ENCODE measurements at places on chromosomes 12 and 14.

DNA sequence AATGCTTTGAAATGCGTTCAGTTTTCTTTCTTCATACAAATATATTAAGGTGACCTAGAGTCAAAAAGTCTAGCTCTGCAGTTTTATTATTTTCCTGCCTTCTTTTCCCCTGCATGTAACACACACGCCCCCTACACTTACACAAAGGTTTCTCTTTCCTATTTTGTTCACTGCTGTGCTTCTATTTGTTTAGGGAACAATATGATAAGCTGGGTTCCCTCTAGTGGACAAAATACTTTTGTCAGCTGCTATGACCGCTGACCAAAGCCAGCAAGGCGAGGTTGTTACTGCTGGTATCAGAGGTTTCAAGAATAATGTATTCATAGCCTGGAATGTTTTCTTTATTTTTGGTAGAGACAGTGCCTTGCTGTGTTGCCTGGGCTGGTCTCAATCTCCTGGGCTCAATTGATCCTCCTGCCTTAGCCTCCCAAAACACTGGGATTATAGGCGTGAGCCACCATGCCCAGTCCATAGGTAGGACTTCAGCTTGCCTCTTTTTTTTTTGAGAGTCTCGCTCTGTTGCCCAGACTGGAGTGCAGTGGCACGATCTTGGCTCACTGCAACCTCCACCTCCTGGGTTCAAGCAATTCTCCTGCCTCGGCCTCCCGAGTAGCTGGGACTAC, 33.4 kb downstream of the FNTB start:
- peak; percentile 36 for DNase-seq

- peak; percentile 97 for DNase-seq
These were observed 69.9 kb downstream of the RAD52 start for GRCh38 chr12:879641-880040.

DNA sequence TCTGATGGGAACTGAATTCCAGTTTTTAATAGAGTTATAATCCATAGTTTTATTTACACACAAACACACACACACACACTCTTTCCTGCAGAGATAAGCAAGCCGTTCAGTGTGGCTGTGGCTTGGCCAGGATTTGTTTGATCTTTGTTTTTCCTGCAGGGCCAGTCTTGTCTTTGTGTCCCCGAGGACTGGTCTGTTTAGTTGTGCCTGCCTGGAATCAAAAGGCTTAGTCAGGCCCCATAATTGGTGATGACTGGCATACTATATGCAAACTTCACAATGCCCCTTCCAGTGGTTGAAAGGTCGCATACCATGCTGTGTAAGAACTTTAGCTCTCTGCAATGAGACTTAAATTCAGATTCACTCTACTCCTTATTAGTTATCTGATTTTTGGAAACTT, 26.0 kb downstream of the WBP11 start:
- DNase-seq = no peak

- DNase-seq = no peak
These were observed 17.7 kb upstream of the CD27 start for GRCh38 chr12:6426882-6427671.

DNA sequence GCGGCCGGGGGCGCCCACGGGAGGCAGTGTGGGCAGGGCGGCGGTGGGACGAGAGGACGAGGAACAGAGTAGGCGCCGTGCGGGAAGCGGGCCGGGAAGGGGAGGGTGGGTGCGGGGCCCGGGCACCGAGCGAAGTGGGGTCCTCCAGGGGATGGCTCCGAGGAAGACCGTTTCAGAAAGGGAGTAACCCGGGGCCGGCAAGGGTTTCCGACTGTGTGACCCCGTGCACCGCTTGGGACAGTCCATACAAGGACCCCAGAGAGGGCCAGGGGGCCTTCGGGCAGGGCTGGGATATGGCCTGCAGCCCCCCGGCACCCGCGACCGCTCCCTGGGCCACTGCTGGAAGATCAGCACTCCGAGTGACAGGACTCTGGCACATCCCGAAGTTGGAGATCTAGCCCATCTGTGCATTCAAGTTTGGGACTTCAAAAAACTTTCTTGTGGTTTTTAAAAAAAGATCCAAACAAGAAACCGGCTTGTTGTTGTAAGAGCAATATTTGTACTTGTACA, 448 bp downstream of the TSPAN9 start:
- peak; percentile 35 for DNase-seq

GRCh38 chr12:5437182-5437583, 5.3 kb downstream of the NTF3 start:
- DNase-seq = no peak

DNA sequence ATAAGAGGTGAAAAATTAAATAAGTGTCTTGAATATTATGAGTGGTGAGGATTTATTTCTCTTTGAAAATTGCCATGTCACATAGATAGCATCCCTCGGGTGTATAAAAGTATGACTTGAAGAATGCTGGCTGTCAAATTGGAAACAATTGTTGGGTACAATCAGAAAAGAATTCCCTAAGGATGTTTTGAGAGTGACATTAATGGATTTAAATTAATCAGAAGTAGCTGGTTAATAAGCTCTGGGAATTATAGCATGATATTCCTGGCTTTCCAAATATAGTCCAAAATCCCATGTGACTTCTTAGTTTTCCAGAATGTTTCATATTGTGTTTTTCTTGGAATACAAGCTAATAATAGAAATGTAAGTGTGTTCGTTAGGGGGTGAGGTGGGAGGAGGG, 196.5 kb downstream of the ANO4 start:
- DNase-seq = no peak

DNA sequence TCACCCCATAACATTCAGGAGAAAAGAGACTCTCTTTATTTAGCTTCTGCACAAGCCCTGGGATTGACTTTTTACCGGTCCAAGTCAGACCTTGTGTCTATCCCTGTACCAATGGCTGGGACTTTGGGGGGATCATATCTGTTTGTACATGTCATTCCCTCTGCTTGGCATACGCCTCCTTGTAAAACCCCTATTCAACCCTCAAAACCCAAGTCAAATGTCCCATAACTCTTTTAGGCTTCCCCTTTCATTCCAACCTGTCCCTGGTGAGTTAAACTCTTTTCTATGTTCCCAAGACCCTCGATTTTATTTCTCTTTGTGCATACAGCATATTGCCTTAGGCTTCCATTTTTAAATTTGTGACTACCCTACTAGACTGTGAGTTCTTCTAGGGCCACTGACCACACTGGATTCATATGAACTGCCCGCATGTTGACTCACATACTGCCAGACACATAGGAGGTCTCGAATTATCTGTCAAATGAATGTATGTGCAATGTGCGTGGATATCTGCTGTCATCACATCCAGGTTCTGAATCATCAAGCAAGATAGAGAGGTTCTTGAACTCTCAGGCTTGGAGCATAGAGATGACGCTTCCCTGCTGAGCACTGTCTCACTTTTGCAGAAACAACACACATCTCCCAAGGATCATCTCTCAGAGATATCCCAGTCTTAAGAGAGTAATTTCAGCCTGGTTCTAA, 548.6 kb upstream of the TBX3 start:
- no peak for DNase-seq

DNA sequence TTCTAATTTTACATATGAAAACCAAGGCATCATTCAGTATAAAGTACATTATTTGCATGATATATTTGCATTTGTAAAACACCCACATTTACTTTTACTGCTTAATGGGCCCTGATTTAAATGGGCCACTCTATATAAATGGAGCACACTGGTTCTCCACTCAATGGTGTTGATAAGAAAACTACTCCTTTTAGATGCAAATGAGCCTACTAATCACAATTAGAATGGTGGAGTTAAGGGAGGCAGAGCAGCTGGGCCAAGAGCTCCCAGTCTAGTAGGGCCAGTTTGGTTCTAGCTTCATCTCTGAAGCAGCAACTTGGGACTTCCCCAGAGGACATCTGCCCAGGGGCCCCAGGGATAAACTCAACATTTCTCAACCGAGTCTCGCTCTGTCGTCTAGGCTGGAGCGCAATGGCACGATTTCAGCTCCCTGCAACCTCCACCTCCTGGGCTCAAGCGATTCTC, 120.7 kb downstream of the FOXN3 start:
- DNase-seq = no peak

- DNase-seq = no peak
These were observed 467.1 kb downstream of the RAD51B start for GRCh38 chr14:68286667-68287066.

GRCh38 chr12:132176920-132177551, 32.8 kb downstream of the NOC4L start:
- DNase-seq = no peak

- DNase-seq = no peak
These were observed 249.8 kb upstream of the ARHGAP5 start for GRCh38 chr14:31827325-31827724.

- no peak for DNase-seq
These were observed 425.0 kb downstream of the SNAPC1 start for GRCh38 chr14:62187265-62187664.

GRCh38 chr14:76273346-76273745, 102.6 kb upstream of the ESRRB start:
- no peak for DNase-seq

DNA sequence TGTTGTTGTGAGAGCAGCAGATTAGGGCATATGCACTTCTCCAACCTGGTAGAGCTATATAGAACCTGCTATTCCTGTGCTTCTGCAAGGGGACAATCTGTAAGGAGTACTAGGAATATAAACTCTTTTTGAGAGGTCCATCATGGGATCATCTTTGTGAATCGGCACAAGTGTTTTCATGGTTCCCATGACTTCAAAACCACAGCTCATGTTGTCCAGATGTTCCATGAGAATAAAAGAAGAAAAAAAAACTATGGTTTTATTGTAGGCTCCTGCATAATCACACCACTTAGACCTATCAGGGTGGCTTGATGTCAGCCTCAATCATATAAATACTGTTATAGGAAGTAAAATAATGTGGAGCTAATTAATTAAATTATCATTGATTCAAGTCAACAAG, 311.4 kb upstream of the ATP2B1 start:
- no peak for DNase-seq

GRCh38 chr12:52792185-52793029, 3.5 kb downstream of the KRT3 start:
- DNase-seq = no peak

GRCh38 chr12:67327466-67327865, 58.3 kb downstream of the CAND1 start:
- peak; percentile 41 for DNase-seq

DNA sequence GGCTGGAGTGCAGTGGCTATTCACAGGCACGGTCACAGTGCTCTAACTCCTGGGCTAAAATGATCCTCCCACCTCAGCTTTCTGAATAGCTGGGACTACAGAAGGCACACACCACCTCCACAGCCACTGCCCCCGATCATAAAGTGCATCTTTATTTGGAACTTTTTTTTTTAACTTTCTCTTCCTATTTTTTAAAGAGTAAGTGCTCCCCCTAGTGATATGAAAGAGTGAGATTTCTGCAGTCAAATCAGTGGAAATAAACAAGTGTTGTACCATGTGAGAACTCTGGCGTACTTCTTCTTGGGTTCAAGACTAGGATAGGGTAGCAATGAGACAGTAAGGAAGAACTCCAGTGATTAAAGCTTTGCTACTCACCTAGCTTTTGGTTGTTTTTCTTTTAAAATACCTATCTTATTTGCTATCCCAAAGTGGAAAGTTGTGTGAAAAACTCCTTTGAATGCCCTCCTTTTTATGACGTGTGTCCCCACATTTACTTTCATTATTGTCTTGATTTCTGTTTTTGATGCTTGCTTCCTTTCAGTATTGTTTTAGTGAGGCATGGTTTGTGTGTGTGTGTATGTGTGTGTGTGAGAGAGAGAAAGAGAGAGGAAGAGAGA, 6.6 kb downstream of the PPP4R4 start:
- peak; percentile 86 for DNase-seq

DNA sequence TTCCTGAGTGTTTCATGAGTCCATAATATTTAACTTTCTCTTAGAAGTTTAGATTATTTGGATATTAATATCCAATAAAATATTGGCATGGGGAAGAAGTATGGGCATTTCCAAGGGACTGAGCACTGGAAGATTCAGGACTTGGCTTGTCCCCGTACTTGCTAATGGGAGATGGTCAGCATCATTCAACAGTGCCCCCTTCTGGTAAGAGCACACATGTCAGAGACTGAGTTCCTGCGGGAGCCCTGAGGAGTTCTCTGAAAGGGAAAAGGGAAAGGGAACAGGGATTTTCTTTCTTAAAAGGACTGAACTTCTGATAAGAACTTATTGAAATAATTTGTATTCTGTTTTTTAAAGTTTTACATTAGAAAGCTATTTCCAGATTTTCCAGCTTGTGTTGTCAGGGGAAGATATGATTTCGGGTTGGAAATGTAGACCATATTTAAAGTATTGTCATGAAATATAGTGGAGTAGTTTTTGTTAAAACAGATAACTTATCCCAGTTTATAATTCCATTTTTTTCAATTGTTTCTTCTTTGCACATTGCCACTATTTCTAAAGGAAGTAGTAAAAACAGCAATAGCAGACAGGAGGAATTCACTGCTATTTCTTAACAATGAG, 59.8 kb upstream of the C12orf71 start:
- peak; percentile 23 for DNase-seq

DNA sequence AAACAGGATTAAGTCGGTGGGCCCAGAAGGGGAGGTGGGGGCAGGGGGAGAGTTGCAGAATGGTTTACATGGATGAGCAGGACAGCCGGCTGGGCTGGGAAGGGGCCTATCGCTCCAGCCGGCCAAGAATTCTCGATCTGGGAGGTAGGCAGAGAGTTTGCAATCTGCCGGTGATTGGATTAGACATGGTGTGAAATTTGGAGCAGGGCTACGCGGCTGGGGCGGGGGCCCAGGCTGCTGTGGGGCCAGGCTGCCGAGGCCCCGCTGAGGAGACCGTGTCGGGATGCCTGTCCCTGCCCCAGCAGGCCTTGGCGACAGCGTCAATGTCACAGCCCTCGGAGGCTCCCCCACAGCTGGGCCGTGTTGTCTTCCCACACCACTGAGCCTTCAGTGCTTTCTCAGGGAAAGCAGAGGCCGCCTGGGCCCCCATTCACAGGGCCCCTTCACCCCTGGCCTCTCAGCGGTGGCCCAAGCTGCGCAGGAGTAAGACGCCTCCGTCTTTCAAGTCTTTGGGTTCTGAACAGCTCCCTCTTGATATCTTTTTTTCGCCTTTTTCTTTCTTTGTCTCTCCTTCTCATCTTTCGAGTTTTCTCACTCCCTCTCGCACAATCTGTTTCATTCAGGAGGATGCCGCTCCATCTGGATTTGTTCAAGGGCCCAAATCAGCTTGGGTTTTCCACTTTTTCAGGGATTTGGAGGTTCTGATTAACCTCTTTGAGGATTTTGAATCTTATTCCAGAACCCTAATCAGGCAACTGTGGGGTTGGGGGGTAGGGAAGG, 117.5 kb upstream of the PARP11 start:
- DNase-seq = no peak

DNA sequence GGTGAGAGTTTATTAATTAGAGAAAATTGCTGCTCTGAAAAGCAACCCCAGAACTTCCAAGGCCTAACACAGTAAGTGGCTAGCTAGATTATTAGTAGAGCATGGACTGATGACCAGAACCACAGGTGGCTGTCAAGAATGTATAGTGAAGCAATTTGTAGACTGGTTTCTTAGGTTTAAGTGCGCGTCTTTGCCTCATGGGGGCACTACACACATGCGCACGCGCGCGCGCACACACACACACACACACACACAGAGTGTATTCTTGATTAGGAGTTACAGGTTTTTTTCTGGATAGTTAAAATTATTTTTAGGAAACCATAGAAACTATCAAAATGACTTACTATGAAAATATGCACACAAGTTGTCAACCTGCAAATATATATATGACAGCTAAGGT, 66.5 kb downstream of the BHLHE41 start:
- no peak for DNase-seq
